ENCODE measurements at places on chromosomes 2 and 18. TPM values are rescaled to one million over a fixed set of nuclear protein-coding genes. Genes with fewer than 3 reads are reported as not detected.

YIPF4 gene
- total RNA-seq, result 48.8 TPM

POTEE gene
- total RNA-seq, result 0.28 TPM

- DNase-seq, result no peak
Observed at GRCh38 chr2:229446350-229446749, 175.3 kb upstream of the PID1 start.

TEX44 gene
- not detected for total RNA-seq

GRCh38 chr2:101717071-101717845 is 19.8 kb downstream of the MAP4K4 start:
- no peak for DNase-seq

DNA sequence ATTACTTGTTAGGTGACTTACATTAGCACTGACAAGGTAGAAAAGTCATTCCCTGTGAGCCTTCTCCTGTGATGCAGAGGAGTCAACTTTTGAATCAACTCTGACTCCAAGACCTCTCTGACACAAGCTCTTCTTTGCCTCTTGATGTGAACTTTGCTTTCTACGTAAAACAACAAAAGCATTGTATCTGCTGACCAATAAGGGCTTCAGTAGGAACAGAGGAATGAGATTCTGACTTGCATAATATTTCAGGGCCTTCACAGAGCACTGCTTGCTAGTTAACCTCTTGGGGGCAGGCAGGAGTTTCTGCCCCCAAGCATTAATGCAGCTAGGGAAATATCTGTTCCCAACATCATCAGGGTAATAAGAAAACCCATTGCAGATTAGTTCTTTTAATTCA is 791.5 kb downstream of the BCL11A start:
- no peak for DNase-seq
